ENCODE measurements at places on chromosomes 16 and 17.

DNA sequence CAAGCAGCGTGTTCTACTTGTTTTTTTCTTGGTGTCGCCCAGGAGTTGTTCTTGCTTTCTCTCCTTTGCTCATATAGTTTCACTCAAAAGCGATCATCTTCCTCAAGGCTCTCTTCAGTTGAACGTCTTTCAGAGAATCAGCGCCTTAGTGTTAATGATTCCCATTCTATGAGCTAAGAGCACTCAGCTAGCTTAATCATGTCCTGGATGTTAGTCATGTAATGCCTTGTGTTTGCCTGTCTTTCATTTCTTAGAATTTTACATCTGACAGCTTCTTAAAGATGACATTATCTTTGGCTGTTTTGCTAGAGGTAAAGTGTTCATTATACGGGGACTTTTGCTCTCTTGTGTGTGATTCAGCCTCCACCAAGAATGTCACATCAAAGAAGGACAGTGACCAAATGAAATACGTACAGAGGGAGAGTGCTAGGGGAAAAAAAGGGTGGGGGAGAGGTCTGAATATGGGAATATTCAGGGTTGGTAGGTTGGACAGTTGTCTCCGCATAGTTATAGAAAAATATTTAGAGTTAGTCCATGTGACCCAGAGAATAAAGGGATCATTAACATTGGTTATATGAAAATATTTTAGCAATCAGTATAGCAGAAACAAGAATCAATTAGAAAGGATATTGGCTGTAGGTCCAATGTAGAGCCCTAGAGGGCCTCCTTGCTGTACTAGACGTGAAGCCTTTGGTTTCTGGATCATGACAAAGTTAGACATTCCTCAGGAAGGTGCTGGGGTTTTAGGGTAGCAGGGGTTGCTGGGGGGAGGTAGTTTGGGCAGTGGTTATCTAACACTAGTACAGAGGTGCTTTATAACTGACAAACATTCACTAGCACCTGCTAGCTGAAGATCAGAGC, 31.9 kb upstream of the ANKFN1 start:
- DNase-seq, result no peak

DNA sequence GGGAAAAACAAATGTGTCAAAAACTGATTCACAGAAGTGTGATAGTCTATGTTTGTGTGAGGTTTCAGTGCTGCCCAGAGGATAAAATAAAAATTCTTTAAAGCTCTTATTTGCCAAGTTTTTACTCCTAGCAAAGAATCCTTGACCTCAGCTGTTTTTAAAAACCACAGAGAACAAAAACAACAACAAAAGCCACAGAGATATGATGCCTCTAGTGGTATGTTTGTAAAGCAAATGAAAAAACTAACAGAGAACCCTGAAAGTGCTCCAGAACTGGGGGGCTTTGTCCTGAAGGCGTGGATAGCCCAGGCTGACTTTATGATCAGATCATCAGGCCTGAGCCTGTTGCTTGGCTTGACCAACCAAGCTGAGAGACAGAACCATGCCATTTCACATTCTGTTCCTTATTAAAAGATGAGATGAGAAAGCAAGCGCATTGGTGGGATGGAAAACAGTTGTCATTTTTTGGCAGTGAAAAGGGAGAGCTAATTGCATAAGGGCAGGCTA, 411.0 kb downstream of the CPPED1 start:
- no peak for DNase-seq

DNA sequence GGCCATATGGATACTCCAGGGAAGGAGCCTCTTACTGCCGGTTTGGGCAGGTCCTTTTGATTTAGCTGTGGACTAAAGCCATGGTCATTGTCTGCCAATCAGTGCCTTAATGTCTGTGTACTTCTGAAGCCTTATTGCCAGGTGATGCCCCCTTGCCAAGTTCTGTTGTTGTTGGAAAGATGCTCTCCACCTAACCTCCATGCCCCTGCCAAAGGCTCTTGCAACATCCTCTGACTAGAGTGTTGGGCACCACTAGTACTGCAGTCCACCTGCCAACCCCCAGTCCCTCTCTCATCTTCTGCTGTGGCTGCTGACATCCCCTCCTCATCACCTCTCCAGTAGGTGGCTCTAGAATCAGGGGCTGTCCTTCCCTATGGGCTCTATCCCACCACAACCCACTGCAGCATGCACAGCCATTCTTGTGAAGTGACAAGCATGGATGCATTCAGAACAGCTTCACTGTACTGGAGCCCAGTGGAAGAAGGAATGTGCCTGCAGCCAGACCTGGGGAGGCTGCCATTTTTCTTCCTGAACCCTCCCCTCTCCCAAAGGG, 375.3 kb upstream of the CDH5 start:
- no peak for DNase-seq

DNA sequence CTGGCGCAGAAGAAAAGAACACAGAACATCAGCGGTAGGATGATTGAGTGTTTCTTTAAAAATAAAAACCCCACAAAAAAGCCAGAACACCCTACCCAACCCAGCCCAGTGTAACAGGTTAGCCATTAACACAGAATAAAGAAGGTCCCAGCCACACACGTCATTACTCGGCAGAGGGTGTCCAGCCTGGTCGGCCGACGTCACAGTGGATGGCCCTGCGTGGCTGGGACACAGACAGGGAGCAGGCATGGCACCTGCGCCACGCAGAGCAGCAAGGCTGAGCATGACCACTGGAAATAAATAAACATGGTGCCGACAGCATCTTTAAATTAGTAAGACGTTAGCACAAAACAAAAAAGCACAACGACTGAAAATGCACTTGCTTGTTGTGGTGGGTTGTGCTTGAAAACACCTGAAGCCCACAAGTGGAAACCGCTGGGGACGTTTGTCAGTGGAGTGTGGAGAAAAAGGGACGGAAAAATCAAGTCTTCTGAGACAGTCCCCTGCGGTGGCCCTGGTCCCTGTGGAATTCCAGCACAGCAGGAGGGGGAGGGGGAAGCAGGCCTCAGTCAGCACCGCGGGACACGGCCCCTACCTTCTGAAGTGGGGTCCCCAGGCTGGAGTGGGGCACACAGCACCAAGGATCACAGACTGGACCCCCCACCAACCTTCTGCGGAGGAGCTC, 39.2 kb downstream of the SLC7A5 start:
- DNase-seq, result no peak

DNA sequence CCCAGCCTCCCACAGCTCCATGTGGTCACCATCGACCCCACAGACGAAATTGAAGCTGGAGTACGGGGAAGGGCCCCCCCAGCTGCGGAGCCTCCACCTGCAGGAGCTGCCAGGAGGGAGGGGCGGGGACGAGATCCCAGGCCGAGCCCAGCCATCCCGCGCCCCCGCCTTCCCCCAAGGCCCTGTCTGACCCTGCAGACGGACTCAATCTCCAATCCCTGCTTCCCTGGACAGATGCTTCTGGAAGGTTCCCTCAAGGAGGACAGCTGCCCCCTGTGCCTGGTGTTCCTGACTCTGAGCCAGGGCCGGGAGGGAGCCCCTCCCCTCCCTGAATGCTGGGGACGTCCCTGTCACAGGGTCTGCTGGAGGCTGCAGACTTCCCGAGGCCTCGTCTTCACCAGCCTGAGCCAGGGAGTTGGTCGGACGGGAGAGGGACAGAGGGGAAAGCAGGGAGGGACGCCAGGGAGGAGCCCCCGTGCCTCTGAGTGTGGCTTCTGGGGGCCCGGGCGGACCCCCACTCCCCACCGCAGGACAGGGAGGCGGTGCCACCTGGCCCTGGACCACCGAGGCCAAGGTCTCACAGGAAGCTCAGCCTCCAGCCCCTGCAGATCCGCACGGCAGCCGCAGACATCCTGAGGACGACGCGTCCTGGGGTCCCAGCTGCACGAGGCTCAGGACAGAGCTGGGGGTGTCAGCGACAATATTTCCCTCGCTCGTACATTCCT, 21.3 kb upstream of the C1QTNF8 start:
- no peak for DNase-seq

GRCh38 chr16:68236137-68236825, 354 bp upstream of the ESRP2 start:
- DNase-seq, result peak; percentile 64

GRCh38 chr17:15341385-15341849, at the start of gene TEKT3:
Gene TEKT3, minus strand, starts transcription at chr17:15341597. Its CDS starts 10,012 bp downstream, at chr17:15331585.
- no peak for DNase-seq

GRCh38 chr17:56699186-56699894, 105.8 kb downstream of the NOG start:
- peak; percentile 67 for DNase-seq

GRCh38 chr17:8580952-8581658, 49.4 kb downstream of the MYH10 start:
- peak; percentile 66 for DNase-seq

GRCh38 chr17:48571024-48571818, 6.9 kb downstream of the HOXB4 start:
- no peak for DNase-seq

GRCh38 chr16:85629326-85629725, 16.2 kb downstream of the GSE1 start:
- DNase-seq, result no peak

DNA sequence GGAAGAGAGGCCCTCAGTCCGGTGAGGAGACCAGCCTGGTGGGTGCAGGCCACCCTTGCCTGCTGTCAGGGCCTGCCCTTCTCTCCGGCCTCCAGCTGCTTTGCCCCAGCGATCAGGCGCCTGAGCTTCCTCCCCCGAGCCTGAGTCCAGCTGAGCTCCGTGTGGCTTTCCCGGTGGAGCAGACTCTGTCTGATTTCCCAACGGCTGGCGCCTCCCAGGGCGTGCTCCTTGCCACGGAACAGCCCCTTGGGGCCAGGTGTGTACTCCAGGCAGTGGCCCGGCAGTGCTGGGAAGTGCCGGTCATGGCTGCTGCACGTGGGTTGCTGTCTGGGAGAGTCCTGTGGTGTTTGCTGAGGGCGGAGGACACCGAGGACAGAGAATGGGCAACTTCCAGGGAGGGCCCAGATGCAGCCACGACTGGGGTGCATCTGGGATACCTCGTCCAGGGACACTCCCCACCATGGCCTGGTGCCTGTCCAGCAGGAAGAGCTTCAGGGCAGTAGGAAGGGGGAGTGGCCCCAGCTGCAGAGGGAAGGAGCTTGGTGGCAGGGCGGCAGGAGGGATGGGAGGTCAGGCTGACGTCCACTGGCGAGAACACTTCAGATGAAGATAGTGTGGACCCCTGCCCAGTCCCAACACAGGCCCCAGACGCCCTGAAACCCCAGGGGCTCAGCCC, 22.5 kb downstream of the METRNL start:
- DNase-seq, result no peak

DNA sequence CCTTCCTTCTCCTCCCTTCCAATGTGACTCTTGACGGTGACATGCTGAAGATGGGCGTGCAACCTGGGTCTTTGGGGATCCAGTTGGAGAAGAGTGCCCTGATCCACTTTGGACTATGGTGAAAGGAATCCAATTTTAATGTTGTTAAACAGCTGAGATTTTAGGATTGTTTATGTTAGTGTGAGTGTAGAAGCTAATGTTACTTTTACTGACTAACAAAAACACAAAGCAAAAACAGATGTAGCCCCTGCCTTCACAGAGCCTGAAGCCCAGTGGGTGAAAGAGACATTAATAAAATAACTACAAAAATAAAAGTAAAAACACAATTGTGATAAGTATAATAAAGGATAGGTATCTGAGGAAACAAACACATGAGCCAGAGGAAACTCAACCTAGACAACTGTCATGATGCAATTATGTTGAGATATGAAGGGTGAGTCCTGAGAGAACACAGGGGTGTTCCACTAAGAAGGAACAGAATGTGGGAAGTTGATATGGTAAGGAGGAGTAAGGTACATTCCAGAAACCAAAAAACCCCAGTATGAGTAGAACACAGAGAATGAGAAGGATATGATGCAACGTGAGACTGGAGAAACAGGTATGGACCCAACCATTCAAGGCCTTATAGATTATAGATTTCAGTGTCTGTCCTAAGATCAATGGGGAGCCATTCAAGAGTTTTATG, 115.1 kb upstream of the PMFBP1 start:
- DNase-seq, result no peak
